ENCODE measurements at places on chromosomes 5 and 9.

GRCh38 chr5:88452820-88453219 lies 184.2 kb upstream of the TMEM161B start:
- DNase-seq, result no peak

DNA sequence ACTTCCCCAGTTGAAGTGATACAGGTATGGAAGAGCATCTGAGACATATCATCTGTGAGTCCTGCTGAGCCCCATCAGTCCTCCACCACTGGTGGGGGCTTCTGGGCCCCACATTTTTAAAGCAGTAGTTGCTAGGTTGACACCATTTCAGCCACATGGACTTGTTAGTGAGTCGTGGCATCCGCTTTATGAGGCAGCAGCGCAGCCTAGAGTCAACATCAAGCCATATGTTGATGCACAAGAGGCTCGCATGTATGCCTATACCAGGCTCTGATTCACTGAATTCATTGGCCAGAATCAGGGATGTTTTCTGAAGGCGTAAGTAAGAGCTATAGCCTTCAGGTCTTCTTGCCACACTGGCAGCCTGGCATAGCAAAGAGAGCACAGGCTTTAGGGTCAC lies 26.8 kb downstream of the ZNF346 start:
- DNase-seq, result no peak

DNA sequence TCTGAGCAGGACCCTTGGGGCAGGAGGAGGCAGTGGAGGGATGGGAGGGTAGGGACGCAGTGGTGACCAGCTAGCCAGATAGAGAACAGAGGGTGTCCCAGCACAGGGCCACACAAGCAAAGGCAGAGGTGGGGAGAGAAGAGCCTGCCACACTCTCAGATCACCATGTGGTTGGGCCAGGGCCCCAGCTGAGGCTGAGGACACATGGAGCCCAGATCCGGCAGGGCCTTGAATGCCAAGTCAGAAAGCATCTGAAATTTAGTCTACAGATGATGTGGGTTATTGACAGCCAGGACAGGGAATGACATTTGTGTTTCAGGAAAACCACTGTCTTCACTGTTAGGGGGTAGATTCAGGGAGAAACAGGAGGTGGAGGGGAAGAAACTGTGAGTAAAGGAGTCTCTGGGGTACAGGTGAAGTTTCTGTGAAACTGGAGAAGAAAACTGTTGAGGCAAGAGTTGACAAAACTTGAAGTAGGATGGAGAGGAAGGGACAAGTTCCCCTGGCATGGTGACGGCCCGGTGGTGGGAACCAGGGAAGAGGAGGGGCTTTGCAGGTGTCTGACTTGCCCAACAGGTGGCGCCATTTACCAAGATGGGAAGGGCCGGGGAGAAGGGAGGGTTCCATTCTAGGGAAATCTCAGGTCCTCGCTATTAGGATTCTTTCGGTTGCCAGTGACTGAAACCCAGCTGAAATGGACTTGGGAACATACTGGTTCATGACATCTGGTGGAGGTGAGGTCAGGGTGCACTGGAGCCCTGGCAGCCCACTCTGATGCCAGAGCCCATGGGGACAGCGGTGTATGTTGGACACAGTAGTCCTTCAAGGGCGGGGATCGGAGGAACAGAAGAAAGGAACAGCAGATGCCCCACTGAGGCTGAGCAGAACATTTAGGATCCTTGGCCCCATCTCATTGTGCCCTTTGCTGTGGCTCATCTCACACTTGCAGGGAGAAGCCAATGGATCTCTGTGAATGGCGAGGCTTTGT lies 100.1 kb downstream of the KCNIP1 start:
- no peak for DNase-seq

DNA sequence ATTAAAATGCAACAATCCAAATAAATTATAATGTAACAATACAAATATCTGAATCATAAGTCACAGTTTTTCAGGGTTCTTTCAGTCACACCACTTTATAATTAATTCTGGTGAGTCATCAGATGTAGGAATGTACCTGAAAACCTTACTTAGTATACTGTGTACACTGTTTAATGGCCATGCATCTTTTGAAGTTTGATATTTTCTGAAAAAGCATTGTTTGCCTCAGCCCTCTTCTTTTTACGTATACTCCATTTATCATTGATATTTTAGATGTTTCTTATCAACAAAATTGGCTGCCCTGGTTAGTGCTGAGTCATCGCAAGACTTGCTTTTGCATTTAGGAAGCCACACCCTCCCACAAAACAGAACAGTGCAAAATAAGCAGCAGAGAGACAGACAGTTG lies 218.6 kb downstream of the PJA2 start:
- DNase-seq, result peak; percentile 16

GRCh38 chr9:33293782-33294181 lies 3.5 kb downstream of the NFX1 start:
- DNase-seq, result no peak

DNA sequence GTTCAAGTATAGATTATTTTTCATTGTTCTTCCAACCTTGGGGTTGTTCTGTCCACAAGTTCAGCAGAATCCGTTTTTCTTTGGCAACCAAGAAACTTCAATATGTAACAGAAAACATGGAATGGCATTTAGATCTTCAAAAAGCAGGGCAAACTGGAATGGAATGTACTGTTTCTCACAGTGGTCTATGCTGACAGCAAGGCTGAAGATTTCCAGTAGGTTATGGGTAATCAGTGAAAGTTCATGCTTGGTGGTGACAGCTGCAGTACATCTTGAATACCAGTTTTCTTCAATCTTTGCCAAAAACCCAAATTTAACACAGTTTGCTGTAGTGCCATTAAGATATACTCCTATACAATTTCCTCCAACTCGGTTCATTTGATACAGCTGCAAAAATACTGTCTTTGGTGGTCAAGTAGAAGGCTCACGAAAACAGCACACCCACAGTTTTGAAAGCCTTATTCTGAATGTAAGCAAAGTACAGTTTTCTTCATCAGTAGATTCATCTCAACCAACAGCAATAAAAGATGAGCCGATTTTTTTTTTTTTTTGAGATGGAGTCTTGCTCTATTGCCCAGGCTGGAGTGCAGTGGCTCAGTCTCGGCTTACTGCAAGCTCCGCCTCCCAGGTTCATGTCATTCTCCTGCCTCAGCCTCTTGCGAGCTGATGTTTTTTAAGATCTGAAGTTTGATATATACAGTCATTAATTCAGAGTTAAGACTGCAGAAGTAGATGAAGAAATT lies 4.9 kb downstream of the TRIM52 start:
- no peak for DNase-seq

DNA sequence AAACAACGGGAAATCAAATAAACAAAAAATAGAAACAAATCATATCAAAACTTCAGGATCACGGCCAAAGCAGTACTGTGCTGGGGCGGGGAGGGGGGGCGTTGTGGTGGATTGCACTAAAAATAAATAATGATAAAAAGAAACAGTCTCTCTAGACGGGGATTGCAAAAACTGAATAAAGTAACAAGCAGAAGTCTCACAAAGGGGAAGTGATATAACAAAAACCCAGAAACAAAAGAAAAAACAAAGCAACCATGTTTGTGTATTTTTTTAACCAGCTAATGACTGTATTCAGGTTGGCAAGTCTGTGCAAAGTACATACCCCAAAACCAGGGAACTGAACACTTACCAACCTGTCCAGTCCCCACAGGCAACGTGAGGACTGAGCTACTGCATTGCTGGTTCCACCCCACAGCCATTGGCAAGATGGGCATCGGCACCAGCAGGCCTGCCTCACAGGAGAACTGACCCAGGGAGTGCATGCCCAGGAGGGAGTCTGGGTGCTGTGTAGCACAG lies 24.1 kb downstream of the BICD2 start:
- DNase-seq, result no peak

- DNase-seq, result no peak
Measured at GRCh38 chr9:34387239-34387638, 10.5 kb upstream of the MYORG start.

DNA sequence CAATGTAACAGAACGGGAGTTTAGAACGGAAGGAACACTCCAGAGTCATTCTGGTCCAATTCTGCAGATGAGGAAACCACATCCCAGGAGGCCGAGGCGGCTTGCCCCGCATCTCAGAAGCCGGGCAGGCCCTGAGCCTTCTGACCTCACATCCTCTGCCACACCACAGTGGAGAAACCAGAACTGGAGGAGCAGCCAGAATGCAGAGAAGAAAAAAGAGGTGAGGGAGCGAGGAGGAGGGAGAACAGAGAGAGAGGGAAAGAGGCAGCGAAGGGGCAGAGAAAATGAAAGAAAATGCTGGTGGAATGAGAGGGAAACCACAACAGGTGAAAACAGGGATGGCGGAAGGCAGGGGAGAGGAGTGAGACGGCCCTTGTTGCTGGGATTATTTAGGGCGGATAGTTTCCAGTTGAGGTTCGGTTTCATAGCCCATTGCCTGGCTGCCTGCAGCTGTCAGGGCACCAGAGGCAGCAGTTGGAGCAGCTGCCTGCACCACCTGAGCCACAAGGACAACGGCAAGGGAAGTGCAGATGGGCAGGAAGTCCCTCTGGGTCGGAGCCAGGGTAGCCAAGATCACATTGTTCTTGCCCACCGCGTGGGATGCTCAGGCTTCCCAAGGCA lies at the start of gene HMHB1:
Gene HMHB1 (plus strand): TSS at position 77 of the 621 bp plus-strand sequence.
- DNase-seq, result no peak

DNA sequence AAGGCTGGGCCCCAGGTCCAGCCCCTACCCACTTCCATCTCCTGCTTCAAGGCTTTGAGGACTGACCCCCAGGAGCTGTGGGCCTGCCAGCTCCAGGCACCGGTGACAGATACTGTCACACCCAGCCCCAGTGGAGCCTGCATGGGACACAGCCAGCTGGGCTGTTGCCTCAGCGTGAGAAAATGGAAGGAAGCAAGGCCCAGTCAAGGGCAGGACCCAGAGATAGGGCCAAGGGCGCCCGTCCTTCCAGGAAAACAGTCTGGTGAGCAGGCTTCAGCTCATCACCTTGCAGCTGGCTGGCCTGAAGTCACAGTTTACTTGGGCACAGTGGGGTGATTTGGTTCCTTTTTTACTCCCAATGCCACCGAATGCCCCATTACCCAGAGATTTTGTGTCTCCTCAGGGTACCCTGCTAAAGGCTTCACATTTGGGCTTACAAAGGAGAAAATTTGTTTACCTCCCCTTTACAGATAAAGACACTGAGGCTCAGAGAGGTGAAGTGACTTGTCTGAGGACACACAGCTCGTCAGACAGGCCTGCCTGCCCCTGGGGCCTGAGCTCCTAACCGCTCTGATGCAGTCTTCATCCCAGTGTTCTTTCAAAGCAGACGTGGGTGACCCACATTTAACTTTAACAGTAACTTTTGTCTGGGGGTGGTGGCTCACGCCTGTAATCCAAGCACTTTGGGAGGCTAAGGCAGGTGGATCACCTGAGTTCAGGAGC lies 21.5 kb upstream of the WDR38 start:
- no peak for DNase-seq

DNA sequence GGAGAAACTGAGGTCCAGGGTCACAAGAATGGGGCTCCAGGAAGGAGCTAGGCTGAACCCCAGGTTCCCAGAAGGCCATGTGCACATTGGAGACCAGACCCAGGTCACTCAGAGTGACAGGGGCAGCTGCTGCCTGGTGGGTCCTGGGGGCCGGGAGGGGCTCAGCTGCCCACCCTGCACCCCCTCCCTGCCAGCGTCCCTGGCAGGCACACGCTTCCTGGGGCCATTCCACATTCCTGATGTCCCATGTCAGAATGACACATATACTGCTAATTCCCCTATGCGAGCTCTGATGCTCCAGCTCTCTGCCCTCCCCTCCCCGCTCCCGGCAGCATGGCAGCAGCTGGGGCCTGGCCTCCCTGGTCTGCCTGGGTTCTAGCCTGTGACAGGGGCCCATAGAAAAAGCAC lies 14.0 kb downstream of the FGFR4 start:
- DNase-seq, result no peak

DNA sequence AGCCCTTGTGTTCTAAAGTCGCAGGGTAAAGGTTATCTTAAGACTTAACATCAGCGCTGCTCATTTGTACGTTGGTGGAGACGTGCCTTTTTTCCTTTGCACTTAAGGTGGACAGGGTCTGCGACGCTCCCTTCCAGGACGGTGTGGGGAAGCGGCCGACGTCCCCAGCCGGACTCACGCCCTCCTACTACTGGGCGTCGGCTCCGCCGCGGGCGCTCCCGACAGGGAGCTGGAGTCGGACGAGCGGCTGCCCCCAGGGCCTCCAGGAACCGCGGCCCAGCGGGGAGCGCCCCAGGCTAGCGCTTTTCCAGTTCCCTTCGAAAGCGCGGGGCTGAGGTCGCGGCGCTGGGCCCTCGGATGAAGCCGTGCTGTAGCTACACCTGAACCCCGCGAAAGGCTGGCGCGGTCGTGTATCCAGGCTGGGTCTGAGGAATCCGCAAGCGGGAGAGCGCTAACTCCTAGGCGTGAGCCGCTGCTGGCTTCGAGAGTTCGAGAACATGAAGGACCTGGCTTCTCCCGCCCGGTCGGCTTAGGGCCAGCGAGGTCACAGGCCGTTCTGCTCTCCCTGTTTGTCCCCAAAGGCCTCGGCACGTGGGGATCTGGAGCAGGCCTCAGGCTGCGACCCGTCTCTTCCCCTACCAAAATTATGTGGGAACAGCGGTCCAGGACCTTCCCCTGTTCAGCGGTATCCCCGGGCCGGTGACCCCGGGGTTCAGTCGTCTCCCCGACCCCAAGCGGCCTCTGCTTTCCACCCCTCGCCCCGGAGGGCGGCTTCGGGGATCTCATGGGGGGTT lies 3.8 kb upstream of the DMRT3 start:
- DNase-seq, result no peak

GRCh38 chr5:166031926-166032325 lies 2259.5 kb upstream of the WWC1 start:
- no peak for DNase-seq

All from CD4-positive, alpha-beta T cell treated with Interleukin-15 for 4 hours (primary cell).